ENCODE measurements at places on chromosomes 5 and 9. TPM values are rescaled to one million over a fixed set of nuclear protein-coding genes. Genes with fewer than 3 reads are reported as not detected.

DNA sequence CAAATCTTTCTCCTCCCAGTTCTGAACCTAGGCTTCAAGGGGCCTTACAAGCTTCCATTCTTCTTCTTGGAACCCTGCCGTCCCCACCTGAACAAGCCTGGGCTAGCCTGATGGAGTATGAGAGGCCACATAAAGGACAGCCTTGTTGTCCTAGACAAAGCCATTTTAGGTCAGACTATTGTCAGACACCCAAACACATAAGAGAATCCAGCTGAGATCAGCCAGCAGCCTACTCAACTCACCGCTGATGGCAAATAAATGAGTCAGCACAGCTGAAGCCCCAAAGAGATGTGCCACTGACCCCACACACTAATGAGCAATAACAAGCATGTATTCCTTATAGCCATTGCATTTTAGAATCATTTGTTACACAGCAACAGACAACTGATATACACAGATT, 33.8 kb downstream of the SVEP1 start:
- H3K27me3 ChIP-seq, result no peaks in the 10 kb centered on the region
- no peak for DNase-seq
- no peak overlapping the region for H3K27ac ChIP-seq

DNA sequence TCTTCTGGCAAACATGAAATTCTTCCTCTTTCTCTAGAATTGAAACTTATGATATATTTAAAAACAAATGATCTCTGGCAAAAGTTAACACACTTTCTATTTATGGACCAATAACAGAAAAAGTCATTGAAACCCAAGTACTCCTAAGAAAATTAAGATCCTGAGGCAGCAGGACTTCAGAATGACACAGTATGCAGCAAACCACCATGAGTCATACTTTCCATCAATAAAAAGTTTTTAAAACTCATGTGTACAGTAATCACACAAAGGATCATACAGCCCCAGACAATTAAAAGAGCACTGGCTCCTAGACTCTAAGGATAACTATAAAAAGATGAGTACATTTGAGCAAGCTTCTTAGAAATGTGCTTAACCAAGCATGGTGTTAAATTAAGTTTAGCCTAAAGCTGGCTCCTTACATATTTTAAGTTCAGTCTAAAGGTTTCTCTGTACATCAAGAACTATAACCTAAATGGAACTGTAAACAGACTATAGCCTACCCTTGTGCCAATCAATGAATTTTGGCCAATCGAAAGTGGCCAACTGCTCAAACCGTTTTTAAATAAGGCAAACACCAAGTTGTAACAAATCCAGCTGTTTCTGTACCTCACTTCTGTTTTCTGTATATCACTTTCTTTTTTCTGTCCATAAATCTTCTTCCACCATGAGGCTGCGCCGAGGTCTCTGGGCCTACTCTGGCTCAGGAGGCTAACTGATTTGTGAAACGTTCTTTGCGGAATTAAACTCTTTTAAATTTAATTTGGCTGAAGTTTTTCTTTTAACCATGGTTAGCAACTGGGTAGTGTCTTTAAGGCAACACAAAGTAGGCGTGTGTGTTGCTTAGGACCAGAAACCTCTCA, 232.1 kb upstream of the PIK3R1 start:
- no peaks in the 10 kb centered on the region for H3K27me3 ChIP-seq
- no peaks in the 10 kb centered on the region for H3K4me1 ChIP-seq
- H3K36me3 ChIP-seq, result no peaks in the 10 kb centered on the region
- H3K27ac ChIP-seq, result no peak overlapping the region
- no peak for DNase-seq
- no peak overlapping the region for H3K4me3 ChIP-seq

GRCh38 chr5:3853362-3853761, 257.7 kb downstream of the IRX1 start:
- no peaks in the 10 kb centered on the region for H3K4me1 ChIP-seq
- H3K27ac ChIP-seq, result no peak overlapping the region
- no peaks in the 10 kb centered on the region for H3K36me3 ChIP-seq
- H3K27me3 ChIP-seq, result no peaks in the 10 kb centered on the region
- no peak for DNase-seq

DNA sequence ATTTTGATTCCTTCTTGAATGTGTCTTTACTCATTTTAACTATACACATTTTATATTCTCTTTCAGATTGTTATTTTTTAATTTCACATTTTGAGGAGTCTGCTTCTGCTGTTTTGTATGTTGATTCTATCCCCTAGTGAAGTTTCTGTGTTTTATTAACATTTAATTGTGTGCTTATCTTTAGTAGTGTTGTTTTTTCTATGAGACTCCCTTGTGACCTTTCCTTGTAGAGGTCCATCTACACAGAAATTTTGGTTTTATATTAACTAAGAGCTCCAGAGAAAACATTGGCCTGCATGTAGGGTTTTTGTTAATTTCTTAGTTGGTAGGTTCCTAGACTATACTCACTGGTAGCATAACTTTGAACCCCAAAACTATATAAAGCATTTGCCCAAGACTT, 35.4 kb upstream of the IL13 start:
- no peaks in the 10 kb centered on the region for H3K36me3 ChIP-seq
- no peak for DNase-seq
- no peaks in the 10 kb centered on the region for H3K4me1 ChIP-seq
- H3K27me3 ChIP-seq, result no peaks in the 10 kb centered on the region
- no peak overlapping the region for H3K27ac ChIP-seq

IRX2 gene
- total RNA-seq, result not detected

- peak; percentile 18 for DNase-seq
- no peak overlapping the region for H3K4me3 ChIP-seq
- H3K27ac ChIP-seq, result no peak overlapping the region
Measured at GRCh38 chr9:93663877-93664548, 87.6 kb downstream of the PHF2 start.

DNA sequence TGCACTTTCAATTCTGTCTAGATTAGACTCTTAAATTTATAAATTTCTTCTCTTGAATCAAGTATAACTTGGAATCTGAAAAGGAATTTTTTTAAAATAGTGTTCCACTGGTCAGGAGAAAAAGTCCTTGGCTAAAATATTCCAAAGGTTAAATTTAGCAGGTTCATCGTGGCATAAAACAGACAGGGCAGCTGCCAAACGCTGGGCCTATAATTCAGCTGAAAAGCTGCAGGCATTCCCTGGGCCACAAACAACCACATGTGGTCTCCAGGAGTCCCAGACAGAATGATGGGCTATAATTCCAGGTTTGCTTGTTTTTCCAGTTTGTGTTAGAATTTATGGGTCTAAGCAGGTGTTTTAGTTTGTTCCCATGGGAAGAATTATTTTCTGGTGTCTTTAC, 71.1 kb upstream of the RETREG1 start:
- H3K27me3 ChIP-seq, result no peaks in the 10 kb centered on the region
- no peak for DNase-seq

- no peak for DNase-seq
- H3K27ac ChIP-seq, result no peak overlapping the region
- H3K27me3 ChIP-seq, result no peaks in the 10 kb centered on the region
- H3K36me3 ChIP-seq, result no peaks in the 10 kb centered on the region
- H3K4me1 ChIP-seq, result no peaks in the 10 kb centered on the region
Measured at GRCh38 chr9:109549386-109549785, 51.3 kb upstream of the PTPN3 start.

DNA sequence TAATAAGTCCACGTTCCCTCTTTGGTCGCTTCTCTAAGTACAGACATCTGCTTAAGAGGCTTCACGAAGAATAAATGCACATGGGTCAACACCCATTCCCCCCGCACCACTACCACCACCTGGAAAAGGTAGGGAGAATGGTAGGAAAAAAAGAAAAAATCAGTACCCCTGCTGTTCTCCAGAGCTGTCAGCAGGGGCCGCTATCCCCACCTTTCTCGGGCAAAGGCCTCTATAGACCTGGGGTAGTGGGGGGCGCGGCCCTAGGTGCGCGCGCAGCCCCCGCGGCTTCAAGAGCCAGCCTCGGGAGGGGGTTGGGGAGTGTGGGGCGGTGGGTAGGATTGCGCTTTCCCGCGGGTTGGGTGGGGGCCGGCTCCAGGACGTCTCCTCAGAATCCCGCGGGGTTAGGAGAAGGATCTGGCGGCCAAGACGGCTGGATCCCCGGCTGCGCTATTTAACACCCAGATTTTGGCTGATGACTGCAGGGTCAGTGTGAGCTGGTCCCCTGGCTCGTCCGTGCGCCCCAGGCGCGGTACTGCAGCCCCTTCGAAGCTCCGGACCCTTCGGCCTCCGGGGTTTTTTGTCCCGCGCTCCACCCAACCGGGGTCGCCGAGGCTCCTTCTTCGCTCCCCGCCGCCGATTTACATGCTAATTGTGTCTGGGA, 1.6 kb upstream of the SEMA6A start:
- H3K4me1 ChIP-seq, result peaks cover 4% of the 10 kb centered on the region
- peak overlapping the region; percentile 71 for H3K4me3 ChIP-seq
- peak; percentile 55 for DNase-seq
- no peaks in the 10 kb centered on the region for H3K27me3 ChIP-seq
- peak overlapping the region; percentile 88 for H3K27ac ChIP-seq
- H3K36me3 ChIP-seq, result no peaks in the 10 kb centered on the region

DNA sequence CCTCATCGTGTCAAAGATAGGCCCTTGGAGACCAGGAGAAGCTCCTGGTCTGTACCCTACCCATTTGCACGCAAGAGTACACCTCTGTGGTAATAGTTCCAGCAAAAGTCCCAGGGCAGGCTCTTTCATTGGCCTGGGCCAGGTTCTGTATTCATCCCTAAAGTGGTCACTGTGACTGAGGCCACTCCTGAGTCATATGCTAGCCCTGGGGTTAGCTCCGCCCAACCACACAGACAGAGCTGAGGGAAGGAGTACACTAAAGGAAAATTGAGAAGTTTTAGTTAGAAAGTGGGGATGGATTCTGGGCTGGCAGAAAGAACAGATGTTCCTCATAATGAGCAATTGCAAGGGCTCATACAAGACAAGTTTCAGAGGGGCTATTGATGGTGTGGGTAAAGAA, 206.7 kb downstream of the ARHGAP26 start:
- no peaks in the 10 kb centered on the region for H3K36me3 ChIP-seq
- no peak for DNase-seq
- H3K4me3 ChIP-seq, result no peak overlapping the region
- H3K27ac ChIP-seq, result no peak overlapping the region
- peaks cover 5% of the 10 kb centered on the region for H3K4me1 ChIP-seq

DNA sequence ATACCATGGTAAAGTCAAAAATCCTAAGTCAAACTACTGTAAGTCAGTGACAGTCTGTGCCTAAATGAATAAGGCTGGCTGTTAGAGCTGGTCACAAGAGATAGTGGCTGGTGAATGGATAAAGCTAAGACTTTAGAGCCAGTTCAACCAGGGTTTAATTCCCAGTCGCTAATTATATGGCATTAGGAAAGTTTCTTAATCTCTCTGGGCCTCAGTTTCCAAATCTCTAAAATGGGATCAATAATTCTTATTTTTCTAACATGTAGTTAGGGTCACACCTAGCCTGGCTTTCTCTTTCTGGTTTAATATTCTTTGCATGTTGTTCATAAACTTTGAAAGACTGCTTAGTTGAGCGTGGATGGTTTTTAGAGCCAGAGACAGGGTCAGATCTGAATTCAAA, 64.8 kb downstream of the SMIM15 start:
- H3K4me1 ChIP-seq, result no peaks in the 10 kb centered on the region
- no peak overlapping the region for H3K4me3 ChIP-seq
- DNase-seq, result no peak
- no peaks in the 10 kb centered on the region for H3K27me3 ChIP-seq
- no peaks in the 10 kb centered on the region for H3K36me3 ChIP-seq
- no peak overlapping the region for H3K27ac ChIP-seq

DNA sequence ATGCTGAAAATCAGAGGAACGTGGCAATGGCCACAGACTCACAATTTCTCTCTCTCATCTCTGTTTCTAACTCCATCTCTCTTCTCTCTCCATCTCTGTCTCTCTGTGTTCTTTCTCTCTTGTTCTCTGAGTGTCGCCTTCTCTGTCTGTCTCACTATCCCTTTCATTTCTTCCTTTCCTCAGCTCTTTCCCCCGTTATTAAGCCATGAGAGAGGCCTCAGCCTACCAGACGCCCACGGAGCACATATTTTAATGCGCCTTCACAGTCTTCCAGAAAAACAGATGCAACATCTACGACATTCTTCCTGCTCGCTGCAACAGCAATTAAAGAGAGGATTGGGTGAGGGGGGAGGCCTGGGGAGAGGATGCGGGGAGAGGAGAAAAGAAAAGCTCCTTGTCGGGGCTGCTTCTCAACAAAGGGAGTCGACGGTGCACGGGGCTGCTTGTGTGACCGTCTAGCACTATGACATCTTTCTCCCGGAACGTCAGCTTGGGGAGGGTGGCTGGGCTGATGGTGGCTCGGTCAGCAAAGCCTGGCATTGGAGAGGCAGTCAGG, 37.7 kb upstream of the NEURL1B start:
- DNase-seq, result no peak
- peak overlapping the region; percentile 30 for H3K27ac ChIP-seq
- peaks cover 7% of the 10 kb centered on the region for H3K4me1 ChIP-seq
- H3K4me3 ChIP-seq, result no peak overlapping the region
- no peaks in the 10 kb centered on the region for H3K36me3 ChIP-seq

GRCh38 chr9:85114799-85115198, 445.3 kb downstream of the NTRK2 start:
- H3K4me3 ChIP-seq, result no peak overlapping the region
- no peaks in the 10 kb centered on the region for H3K36me3 ChIP-seq
- DNase-seq, result no peak
- H3K27ac ChIP-seq, result no peak overlapping the region

DNA sequence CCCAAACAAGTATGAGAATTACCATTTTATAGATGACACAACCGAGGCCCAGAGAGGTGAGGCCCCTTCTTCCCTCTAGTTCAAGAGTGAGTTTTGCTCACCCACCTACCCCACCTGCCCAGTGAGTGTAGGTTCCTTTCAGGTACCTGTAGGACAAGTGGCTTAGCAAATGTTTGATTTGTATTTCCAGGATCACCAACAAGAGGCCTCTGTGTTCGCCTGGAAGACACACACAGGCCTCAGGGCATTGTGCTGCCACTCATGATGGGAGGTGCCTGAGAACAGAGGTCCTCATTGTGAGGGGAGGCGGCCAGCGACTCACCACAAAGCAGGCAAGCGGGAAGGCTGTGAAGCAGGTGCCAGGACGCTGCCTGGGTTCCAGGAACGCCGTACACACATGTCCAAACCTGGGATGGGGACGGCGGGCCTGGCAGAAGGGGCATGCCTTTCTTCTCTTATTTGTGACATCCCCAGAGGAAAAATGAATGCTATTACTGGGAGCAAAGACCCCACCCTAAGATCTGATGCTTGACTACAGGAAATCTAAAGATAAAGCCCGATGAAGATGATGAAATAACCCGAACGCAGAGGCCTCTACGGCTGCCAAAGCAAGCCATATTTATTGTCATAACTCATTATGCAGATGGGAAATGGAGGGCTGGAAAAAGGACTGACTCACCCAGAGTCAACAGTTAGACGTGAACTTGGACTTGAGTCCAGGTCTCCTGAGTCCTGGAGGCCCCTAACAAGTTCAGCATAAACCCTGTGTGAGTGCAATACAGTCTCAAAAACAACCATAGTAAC, 60.2 kb upstream of the SLC25A51 start:
- no peaks in the 10 kb centered on the region for H3K27me3 ChIP-seq
- no peak overlapping the region for H3K4me3 ChIP-seq
- no peaks in the 10 kb centered on the region for H3K36me3 ChIP-seq
- no peak for DNase-seq

- H3K4me3 ChIP-seq, result no peak overlapping the region
- no peaks in the 10 kb centered on the region for H3K27me3 ChIP-seq
- H3K27ac ChIP-seq, result no peak overlapping the region
- DNase-seq, result no peak
- no peaks in the 10 kb centered on the region for H3K4me1 ChIP-seq
Measured at GRCh38 chr9:102518324-102518723, 476.8 kb upstream of the CYLC2 start.

- DNase-seq, result no peak
- no peaks in the 10 kb centered on the region for H3K36me3 ChIP-seq
- no peak overlapping the region for H3K27ac ChIP-seq
- H3K27me3 ChIP-seq, result no peaks in the 10 kb centered on the region
Measured at GRCh38 chr5:77784735-77785134, 8.6 kb upstream of the TBCA start.
